ENCODE measurements at places on chromosomes 12 and 14. TPM values are rescaled to one million over a fixed set of nuclear protein-coding genes. Genes with fewer than 3 reads are reported as not detected.

The GARIN6 gene
- total RNA-seq, result not detected

The PTCSC3 gene
- total RNA-seq, result not detected

The ITGA7 gene
- total RNA-seq, result 806 TPM

The NGB gene
- total RNA-seq, result not detected

The GLS2 gene
- 0.38 TPM for total RNA-seq

The LTB4R gene
- 1.8 TPM for total RNA-seq

The TMCC3 gene
- total RNA-seq, result 2.3 TPM

The CYP27B1 gene
- total RNA-seq, result 0.24 TPM

The MYF6 gene
- 1.1 TPM for total RNA-seq

The PTPRQ gene
- 0.38 TPM for total RNA-seq

- DNase-seq, result peak; percentile 68
Measured at GRCh38 chr14:96626121-96626768, 124.1 kb downstream of the PAPOLA start.

GRCh38 chr12:6752167-6752920 is 597 bp downstream of the MLF2 start:
- DNase-seq, result no peak

- no peak for DNase-seq
Measured at GRCh38 chr12:64269161-64269560, 47.1 kb upstream of the KICS2 start.

DNA sequence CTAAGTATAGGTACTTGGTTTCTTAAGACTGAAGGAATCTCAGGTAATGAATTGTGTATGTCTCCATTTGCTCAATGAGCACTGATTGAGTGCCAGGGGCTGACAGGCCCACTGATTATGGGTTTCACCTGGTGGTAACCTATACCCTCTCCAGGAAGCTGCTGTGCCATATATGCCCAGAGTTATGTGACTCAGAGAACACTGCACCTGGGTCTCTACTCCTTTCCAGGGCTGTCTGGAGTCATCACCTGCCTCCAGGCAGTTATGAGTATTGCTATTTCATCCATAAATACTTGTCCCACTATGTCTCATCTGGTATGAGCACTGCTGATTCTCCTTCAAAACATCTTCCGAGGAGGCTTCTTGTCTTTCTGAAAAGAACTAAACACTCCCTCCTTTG is 692.9 kb downstream of the BCL11B start:
- no peak for DNase-seq

DNA sequence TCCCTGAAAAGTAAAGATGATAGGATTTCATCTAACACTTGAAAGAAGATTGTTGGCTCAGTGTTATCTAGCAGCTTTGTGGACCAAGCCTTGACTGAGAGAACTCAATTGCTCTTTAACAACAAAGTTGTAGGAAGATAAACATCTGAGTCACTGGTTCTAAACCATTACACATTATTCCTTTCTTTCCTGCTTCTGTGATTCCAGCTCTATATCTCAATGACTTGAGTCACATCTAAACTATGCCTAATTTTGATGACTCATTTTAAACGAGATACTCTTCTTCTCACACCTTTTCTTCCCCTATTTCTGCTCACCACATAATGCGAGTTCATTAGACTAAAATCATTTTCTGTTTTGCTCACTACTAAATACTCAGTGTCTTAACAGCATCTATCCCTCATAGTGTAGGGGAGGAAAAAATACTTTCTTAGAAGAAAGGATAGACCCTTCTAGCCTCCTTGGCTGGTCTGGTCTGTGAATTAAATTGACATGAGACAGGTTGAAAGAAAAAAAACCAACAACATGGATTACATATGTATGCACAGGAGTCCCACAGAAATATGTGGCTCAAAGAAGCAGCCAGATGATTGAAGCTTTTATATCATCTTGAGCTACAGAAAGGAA is 201.4 kb downstream of the C12orf50 start:
- DNase-seq, result no peak

- DNase-seq, result no peak
Measured at GRCh38 chr12:54858562-54858961, 4.2 kb downstream of the MUCL1 start.

- DNase-seq, result peak; percentile 84
Measured at GRCh38 chr12:53287741-53288216, 7.6 kb upstream of the PFDN5 start.

DNA sequence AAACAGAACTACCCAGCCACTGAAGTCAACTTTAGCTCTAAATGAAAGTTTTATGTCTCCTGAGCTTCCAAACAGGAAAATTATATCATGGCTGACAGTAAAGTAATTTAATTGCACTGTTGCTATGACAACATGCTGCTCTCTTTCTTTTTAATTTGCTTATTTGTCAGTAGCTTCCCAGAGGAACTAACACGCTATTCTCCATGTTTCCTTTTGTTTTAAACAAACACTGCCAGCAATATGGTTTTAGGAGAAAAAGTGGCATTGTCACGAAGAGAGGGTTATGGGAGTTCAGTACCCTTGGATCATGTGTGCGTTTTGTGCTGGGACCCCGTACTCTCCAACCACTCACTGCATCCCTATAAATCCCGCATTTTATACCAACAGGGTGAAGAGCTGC is 1.9 kb downstream of the FOXN3 start:
- DNase-seq, result no peak

- DNase-seq, result no peak
Measured at GRCh38 chr12:109928058-109928656, 28.1 kb downstream of the TCHP start.

DNA sequence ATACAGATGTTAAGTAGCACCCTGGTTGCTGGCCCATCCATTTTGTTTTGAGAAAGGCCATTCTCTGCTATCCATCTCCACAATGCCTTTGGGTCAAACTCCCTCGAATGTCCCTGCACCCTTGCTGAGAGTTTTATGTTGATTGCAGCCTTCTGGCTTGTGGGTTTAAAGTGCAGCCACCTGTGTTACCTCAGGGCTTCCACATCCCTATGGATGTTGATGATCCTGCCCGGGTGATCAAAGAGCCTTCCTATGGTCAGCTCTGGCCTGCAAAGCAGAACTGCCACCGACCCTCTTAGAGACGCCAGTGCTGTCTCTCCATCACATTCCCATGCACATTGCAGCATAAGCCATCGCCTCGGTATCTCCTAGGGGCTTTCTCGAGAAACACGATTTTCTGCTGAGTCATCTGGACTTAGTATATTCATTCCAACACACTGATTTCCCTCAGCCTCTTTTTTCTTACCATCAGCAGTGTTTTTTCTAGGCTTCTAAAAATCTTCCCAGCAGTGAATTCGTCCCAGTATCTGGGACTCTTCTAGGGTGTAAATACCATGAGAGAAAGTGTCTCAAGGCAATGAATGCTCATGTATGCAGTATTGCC is 585.7 kb upstream of the TMEM132C start:
- DNase-seq, result no peak

- no peak for DNase-seq
Measured at GRCh38 chr12:71270057-71270456, 112.3 kb upstream of the TSPAN8 start.

- DNase-seq, result no peak
Measured at GRCh38 chr12:105555556-105556295, 225.2 kb downstream of the C12orf75 start.

DNA sequence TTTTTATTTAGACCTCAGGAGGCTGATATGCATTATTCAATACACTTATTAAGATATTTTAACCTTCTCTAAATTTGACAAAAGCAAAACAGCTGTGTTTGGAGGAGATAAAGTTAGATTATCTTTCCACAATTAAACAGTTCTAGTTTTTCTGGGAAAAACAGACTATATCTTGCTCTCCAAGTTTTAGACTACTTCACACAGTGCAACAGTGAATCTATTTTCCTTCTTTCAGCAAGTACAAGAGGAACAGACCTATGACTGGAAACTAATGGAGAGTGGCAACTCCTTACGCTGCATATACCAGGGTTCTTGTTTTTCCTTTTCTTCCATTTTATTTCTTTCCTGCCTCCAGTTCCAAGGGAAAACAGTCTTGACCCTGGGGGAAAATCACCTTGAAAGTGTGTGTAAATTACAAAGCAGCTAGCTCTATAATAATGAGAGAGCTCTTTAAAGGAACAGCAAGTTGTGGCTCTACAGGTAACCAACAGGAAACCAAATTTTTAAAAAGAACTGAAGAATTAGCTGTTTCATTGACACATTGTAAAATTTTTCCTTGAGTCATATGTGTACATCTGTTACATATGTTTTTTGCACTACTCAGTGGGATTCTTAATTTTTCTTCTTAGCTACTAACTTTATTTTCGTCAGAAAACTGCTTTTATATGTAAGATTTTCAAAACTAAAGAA is 27.4 kb downstream of the DNM1L start:
- no peak for DNase-seq

GRCh38 chr12:78880078-78880477 is 15.5 kb downstream of the SYT1 start:
- DNase-seq, result no peak

DNA sequence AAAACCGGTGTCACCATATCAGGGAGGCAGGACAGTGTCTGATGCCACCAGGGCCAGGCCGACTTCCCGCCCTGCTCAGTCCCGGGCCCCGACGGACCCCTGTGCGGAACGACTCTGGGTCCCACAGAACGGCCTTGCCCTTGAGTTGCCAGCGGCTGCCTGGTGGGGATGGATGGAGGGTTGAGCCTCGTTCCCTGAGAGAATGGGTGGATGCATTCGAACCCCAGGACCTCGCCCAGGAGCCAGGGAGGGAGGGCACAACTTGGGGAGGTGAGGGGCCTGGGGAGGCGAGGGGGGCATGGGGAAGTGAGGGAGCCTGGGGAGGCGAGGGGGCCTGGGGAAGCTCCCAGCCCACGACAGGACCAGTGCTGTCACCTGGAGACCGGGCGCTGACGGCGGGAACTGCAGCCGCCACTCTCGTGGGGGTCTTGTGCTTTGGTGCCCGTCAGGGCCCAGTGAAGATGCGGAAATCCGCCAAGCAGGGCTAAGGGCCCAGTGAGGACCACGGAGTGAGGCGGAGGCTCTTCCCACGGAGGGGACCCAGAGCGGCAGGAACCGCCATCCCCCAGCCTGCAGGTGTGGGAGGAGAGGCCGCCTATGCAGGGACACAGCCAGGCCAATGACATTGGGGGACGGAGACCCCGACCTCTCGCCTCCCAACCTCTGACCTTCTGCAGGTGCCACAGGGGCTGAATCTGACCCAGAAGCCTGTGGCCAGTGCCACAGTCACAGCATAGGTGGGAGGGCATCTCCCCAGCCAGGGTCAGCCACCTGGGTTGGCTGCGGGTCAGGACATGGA is 74.4 kb upstream of the GALNT9 start:
- DNase-seq, result no peak

DNA sequence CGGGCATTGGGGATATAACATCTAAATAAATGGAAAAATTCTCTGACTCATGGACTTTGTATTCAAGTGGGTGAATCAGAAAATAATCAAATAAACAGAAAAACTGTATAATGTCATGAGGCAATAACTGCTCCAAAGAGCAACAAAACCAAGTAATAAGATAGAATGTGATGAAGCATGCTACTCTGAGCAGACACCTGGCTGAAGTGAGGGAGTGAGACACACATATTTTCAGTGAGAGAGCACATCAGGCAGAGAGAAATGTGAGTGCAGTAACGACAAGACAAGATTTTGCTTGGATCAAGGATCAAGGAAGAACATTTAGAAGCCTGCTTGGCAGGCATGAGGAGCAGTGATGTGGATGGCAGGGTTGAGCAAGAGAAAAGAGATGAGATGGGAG is 75.8 kb upstream of the CCDC91 start:
- DNase-seq, result no peak

DNA sequence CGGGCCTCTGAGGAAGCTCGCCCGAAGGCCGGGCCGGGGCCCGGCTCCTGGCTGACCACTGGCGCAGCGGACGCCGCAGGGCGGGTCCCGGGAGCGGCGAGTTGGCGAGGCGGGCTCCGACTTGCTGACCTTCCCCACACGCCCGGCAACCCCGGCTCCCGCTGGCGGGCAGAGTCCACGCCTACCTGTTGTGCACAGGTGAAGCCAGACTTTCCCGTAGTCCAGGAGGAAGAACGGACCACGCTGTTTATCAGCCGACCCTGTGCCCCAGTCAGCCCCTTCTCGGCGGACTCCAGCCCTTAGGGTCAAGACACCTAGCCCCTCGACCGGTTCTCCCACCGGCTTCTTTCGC is 407 bp downstream of the HEATR5A start:
- peak; percentile 85 for DNase-seq

DNA sequence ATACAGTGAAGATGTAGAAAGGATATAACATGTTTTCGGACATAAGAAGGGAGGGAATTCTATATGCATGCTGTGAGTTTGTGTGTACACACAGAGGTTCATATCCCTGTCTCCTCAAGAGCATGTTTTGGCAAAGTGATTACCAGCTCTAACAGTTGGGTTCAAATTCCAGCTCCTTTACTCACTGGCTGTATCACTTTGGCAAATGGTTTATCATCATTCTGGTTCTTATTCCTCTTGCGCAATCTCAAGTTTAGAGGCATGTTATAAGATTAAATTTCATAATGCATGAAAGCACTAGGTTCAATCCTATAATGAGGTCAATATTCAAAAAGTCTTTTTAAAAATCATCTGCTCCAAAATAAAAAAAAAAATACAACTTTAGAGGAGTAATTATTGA is 107.7 kb upstream of the LRFN5 start:
- DNase-seq, result no peak

DNA sequence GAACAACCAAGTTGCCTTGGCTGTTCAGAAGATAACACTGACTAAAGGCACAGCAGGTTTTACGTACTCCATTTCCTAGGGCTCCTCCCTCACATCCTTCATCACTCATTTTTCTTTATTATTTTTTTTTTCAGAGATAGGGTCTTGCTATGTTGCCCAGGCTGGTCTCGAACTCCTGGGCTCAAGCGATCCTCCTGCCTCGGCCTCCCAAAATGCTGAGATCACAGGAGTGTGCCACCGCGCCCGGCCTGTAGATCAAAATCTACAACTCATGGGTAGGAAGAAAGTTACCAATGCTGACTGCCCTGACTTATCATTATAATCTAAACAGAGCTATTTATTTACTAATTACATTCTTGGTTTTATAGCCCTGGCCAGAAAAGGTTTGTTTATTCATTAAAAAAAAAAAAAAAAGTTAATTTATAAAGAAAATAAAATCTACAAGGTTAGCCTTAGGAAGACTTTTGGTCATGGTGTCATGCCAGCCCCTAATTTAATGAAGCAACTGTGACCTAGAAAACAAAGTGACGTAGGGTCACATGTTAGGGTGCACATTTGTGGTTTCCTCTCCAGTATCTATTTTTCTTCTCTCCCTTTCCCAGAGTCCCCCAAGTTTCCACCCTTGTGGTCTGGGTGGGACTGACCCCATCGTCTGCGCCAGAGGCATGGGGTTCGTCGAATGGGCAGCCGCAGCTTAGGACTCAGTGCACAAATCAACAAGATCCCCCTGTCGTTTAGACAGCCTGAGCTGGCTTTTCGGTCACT is 19.0 kb upstream of the FOXN3 start:
- peak; percentile 10 for DNase-seq
